Osteocyte (in vitro differentiated cells): ENCODE measurements at places on chromosomes 2 and 18. TPM values are rescaled to one million over a fixed set of nuclear protein-coding genes. Genes with fewer than 3 reads are reported as not detected.

The PNO1 gene
- 10.3 and 11.3 TPM in 2 replicates for total RNA-seq

The OTOS gene
- not detected in 2 replicates for total RNA-seq

DNA sequence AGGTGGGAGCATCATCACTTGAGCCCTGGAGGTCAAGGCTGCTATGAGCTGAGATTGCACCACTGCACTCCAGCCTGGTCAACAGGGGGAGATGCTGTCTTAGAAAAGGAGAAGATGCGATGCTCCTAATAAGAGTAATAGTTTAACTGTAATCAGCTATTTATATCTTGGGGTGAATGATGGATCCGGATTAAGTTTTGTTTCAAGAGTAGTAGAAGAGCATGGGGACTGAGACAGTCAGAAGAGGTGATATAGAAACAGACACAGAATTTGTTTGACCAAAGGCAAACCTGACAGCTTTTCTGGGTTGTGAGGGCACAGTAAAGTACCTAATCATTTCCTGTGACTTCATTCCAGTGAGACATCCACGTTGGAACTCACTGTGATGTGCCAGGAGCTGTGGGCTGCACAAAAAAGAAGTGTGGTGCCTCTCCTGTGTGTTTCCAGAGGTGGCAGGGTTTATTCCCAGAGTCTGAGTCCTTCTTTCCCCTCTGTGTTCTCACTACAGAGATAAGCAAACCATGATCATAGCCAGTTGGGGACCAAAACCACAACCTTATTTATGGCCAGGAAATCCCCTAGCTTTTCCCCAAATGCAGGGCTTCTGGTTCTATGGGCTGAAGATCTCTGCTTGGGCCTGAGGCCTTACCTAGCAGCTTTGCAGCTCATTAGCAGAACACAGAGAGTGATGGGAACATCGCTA lies 113.7 kb downstream of the XRCC5 start:
- DNase-seq = no peak

GRCh38 chr18:31245820-31246219 lies 72.1 kb upstream of the DSG1 start:
- DNase-seq = no peak

DNA sequence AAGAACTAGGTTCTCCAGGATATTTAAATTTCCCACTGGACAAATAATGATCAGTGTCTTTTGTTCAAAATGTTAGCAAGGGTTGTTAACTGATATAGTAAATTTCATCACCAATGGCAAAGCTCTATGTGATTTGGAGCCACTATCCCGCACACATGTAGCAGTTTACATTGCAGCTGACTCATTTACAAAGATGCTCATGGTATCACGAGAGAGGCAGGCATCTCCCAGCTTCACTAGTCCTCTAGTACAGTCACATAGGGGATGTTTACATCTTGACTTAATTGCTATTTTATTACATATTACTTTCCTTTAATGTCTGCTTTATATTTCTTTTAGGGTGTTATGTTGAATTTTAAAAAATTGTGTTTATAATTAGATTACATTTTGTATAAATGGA lies 30.7 kb downstream of the KCNE4 start:
- DNase-seq = no peak

- DNase-seq = no peak
These were observed 7.2 kb upstream of the ACKR3 start for GRCh38 chr2:236562434-236562833.
